ENCODE measurements at places on chromosomes 1 and 21.
A peak's percentile ranks its signal among the peaks of the same experiment; 100 is the strongest.

GRCh38 chr1:67514786-67515185 is 84.6 kb upstream of the SERBP1 start:
- DNase-seq: no peak

GRCh38 chr1:108961752-108962486 is 1.4 kb downstream of the CLCC1 start:
- DNase-seq: no peak

DNA sequence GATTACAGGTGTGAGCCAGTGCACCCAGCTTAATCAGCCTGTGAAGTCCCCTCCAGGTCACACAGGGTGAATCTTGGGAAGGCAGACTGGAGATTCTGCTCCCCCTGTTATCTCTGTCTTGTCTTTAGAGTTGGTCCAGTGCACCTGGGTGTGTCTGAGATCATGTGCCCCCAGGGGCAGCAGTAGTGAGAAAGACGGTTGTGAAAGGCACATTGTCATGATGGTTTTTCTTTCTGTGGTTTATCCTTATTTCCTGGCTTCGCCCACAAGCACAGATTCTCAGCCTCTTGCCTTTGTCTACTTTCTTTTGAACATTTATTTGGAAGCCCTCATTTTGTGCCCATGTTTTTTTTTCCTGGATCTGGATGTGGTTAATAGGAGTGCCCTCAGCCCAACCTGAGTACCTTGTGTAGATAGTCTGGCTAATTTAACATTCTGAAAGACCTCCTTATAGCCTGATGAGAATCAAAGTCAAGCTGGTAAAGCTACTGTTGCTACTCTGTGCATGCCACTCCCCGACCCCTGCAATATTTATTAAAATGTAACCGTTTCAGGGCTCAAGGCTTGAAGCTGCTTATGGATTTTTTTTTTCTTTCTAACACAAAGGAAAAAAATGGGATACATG is 23.7 kb downstream of the UCK2 start:
- no peak for DNase-seq

DNA sequence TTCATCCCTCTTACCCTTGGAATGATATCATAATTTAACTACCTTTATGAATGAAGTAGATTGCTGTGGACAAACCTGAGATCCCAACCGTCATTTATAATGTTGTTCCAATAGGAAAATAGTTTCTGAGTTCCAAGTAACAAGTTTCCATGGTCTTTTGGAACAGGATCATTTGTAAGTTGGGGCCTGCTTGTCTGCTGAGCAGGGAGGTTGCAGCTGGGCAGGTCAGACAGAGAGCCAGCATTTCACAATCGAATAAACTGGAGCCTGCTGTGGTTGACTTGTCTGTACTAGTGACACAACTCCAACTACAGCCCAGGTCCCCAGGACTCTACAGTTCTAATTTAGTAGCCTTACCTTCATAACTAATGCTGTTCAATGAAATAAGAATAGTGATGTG is 18.6 kb upstream of the RALGPS2 start:
- no peak for DNase-seq

GRCh38 chr1:216330262-216330661 is 93.0 kb downstream of the USH2A start:
- DNase-seq: no peak

DNA sequence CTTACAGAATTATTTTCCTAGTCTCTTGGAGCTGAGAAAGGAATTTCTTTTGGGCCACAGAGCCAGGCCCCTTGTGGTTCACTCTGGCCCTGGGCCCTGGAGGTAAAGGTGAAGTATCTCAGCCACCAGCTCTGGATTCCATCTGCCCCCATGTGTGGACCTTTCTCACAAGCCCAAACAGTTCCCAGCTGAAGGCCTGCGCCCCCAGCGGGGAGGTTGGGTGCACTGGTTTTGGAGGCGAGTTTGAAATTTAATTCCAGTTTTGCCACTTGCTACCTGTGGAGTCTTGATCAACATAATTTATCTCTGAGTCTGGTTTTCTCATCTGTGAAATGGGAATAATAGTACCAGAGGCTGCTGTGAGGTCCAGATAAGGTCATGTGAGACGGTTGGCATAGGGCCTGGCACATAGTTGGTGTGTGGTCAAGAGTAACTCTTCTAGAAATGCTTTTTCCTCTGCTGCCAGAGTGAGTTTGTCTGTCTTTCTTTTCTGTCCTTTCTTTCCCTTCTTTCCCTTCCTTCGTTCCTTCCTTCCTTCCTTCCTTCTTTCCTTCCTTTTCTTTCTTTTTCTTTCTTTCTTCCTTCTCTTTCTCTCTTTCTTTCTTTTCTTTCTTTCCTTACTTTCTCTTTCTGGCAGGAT is 6.1 kb downstream of the AGTRAP start:
- DNase-seq: no peak

DNA sequence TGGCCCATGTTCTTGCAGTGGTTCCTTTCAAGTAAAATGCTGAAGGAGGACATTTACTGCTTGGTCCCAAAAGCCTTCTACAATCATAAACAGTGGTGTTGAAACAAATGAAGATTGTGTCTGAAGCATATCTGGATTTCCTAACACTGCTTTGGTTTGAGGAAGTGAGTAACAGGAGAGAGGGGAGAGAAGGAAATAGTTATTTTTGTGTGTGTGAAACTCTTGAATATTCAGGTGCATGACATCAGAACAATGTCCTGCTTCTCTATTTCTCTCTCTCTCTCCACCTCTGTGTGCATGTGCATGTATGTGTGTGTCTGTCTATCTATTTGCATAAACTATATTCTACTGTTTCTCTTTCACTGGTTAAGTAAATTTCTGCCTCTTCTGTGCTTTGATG is 61.4 kb upstream of the TNFSF18 start:
- DNase-seq: no peak

DNA sequence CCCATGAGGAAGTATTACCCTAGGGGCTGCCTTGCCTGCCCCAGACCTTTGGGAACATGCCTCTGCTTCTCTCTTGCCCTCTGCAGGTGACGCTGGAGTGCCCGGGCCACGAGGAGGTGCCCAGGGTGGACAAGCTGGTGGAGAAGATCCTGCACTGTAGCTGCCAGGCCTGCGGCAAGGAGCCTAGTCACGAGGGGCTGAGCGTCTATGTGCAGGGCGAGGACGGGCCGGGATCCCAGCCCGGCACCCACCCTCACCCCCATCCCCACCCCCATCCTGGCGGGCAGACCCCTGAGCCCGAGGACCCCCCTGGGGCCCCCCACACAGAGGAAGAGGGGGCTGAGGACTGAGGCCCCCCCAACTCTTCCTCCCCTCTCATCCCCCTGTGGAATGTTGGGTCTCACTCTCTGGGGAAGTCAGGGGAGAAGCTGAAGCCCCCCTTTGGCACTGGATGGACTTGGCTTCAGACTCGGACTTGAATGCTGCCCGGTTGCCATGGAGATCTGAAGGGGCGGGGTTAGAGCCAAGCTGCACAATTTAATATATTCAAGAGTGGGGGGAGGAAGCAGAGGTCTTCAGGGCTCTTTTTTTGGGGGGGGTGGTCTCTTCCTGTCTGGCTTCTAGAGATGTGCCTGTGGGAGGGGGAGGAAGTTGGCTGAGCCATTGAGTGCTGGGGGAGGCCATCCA is 7.8 kb upstream of the HTR6 start:
- no peak for DNase-seq

- no peak for DNase-seq
Measured at GRCh38 chr21:46116776-46117585, 19.1 kb downstream of the COL6A2 start.

GRCh38 chr21:31647650-31648049 is 11.8 kb upstream of the SOD1 start:
- no peak for DNase-seq

DNA sequence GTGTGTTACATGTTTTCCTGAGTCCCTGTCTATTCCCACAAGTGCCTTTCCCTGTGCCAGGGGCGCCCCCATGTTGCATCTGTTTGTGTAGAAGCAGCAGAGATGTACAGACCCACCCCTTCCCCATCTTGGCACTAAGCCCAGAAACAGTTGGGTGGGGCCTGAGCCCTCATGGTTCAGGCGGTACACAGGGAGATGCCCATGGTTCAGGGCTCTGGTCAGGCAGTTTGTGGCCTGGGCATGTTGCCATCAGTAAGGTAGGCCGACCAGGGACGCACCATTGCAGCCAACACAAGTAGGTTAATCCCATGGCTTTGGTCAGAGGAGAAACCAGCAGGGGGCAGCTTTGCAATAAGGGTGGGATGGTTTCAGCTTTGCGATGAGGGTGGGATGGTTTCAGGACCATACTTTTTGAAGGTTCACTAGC is 914 bp upstream of the ADGRB2 start:
- no peak for DNase-seq

GRCh38 chr1:10877894-10878293 is 81.4 kb upstream of the CASZ1 start:
- no peak for DNase-seq

- peak; percentile 40 for DNase-seq
Measured at GRCh38 chr1:156295391-156295947, at the start of gene GLMP. Gene GLMP, minus strand, starts transcription at chr1:156295679. Its CDS starts 34 bp downstream, at chr1:156295645.

DNA sequence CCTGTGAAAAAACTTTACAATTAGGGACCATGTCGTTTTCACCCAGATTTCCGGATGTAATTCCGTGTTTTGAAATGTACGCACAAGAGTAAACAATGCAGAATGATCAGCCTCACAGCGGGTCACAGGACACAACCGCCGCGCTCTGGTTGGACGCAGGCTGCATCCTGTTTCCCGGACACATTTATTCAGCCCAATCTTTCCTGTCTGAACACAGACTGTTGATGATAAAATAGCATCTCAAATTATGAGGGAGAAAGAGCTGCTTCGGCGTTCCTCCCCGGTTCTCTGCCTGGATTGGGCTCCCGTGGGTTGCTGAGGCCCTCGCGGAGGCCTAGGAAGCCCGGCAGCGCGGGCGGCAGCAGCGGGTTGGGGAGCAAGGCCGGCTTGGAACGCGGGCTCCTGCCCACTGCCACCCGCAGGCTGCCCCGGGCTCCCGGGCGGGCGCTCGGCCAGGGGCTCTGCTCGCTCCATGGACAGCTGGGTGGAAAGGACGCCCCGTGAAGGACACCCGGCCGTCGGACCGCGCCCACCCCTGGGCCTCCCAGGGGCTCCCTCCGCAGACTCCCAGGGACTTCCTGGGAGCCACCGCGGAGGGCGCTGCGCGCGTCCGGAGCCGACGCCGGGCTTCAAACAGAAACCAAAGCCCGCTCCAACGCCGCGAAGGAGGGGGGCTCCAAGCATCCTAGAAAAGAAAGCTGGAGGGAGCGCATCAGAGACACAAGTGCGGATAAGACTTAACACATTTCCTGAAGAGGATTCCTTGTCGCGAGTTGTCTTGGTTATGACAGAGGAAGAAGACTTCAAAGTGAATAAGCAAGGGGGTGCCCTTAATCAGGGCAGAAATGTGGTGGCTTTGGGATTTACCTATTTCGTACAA is 122.3 kb downstream of the ESRRG start:
- DNase-seq: no peak

- DNase-seq: no peak
Measured at GRCh38 chr1:223713546-223714420, 1.4 kb downstream of the CAPN2 start.

DNA sequence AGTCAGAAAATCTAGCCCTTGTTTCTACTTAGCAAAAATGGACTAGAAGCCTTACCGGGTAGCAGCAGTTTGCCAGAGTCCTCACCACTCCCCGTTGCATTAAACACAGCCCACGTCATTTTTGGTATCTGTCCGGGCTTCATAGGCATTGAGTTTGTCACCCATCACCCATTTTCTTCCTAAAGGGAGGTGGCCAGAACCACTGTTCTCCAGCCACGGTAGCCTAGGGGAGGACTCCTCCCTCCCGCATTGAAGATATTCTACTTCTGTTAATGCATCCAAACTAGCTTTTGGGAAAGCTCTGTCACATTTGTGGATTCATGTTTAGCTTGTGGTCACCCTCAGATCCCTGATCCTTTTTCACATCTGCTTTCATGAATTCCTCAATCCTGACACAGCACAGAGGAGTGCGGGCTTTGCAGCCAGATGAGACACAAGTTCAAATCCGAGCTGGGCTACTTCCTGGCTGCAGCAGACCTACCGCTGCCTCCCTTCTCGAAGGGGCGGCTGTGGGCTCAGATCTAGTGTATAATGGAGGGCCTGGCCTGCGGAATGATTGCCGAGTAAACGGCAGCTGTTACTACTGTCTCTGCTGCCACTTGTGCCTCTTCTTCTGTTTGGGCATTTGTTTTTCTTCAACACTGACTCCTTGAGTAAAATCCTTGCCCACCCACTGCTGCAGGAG is 63.2 kb upstream of the EFHD2 start:
- DNase-seq: no peak

DNA sequence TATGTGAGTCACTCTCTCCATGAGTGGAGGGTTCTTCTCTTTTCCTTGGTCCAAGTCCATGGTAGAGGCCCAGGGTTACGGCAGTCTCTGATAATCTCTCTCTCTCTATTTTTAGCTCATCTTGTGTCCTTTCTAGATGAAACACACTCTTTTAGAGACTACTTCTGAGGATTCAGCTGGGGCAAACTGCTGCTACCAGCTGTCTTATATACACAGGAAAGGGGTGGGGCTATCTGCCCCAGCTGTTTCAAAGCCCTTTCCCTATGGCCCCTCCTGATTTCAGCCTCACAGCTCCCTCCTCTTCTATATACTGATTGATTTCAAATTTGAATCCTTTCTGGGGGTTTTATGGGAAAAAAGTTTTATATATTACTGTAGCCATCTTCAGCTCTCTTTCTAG is 324.8 kb downstream of the RWDD3 start:
- no peak for DNase-seq

- no peak for DNase-seq
Measured at GRCh38 chr1:186985889-186986491, 157.2 kb downstream of the PLA2G4A start.

GRCh38 chr1:97901017-97901658 is 19.7 kb downstream of the DPYD start:
- no peak for DNase-seq

DNA sequence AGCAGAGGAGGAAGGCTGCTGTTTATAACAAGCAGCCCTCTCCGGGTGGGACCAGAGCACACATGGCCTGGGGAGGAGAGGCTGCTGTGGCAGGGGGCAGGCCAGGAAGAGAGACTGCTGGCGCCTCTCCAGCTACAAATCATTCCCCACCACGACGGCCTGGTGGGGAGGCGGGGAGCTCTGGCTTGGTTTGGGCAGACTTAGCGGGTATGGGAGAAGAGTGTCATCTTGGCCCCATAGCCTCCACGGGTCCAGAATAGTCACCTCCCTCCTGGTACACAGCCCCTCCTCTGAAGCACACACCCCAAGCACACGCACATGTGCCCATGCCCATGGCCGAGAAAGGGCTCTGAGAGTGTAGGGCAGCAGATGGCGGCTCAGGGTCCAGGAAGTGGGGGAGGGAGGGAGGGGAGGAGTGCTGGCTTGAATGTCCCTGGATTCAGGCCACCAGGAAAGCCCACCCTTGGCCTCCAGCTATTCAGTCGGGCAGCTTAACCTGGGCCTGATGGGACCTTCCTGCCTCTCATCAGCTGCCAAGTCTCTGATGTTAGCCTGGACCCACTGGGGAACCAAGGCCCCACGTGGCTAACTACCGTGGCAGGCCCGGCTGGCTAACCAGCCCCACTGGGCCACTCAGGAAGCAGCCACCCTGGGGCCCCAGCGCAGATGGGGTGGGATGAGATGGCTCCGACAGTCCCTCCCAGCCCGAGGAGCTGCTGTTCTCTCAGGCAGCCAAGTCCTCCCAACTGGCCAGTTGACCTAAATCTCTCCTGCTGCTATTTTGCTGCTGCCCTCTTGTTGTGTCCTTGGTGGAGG is 10.9 kb downstream of the LRP8 start:
- no peak for DNase-seq

All from naive thymus-derived CD8-positive, alpha-beta T cell (primary cell).